ENCODE measurements at places on chromosomes 7 and 10. TPM values are rescaled to one million over a fixed set of nuclear protein-coding genes. Genes with fewer than 3 reads are reported as not detected.

Gene CFTR
- total RNA-seq, result not detected

Gene CRTAC1
- 1.3 TPM for total RNA-seq

Gene ADRA2A
- not detected for total RNA-seq

Gene AKR1B15
- 34.4 TPM for total RNA-seq

Gene PRSS37
- not detected for total RNA-seq

Gene SNCG
- total RNA-seq, result 12.8 TPM

Gene PRKG1
- total RNA-seq, result not detected

Gene SCRN1
- total RNA-seq, result 57.0 TPM

Gene CFAP70
- total RNA-seq, result 0.12 TPM

Gene VPS50
- total RNA-seq, result 6.9 TPM

All from A549 treated with ZK216348 at 1 μM for 4 hours (cell line).